ENCODE measurements at places on chromosomes 3 and 15.

GRCh38 chr3:143442814-143443447 is 323.4 kb downstream of the CHST2 start:
- H3K36me3 ChIP-seq: no peaks in the 10 kb centered on the region
- no peaks in the 10 kb centered on the region for H3K4me1 ChIP-seq
- no peak overlapping the region for H3K27ac ChIP-seq
- no peak overlapping the region for H3K4me3 ChIP-seq
- no peak for DNase-seq

- H3K4me3 ChIP-seq: no peak overlapping the region
- H3K27me3 ChIP-seq: no peaks in the 10 kb centered on the region
- peaks cover 11% of the 10 kb centered on the region for H3K4me1 ChIP-seq
- DNase-seq: peak; percentile 21
Observed at GRCh38 chr3:187719628-187720336, 17.4 kb upstream of the RTP2 start.

DNA sequence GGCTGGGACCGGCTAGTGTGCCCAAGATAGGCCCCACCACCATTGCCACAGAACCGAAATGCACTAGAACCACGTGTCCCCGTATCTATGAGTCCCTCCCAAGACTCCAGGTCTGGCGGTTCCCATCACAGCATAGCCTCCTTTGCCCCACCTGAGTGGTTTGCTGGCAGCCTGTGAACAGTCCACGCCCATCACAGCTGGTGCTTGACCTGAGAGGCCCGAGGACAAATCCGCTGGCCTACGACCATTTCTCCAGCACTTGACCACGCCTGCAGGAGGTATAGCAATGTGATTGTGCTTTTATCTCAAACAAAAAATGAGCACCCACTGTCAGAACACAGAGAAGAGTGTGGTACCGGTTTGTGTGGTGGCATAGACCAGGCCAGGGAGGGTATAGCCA is 736.7 kb upstream of the GBE1 start:
- no peaks in the 10 kb centered on the region for H3K36me3 ChIP-seq
- no peak overlapping the region for H3K27ac ChIP-seq
- no peak for DNase-seq
- H3K27me3 ChIP-seq: no peaks in the 10 kb centered on the region
- no peak overlapping the region for H3K4me3 ChIP-seq
- H3K4me1 ChIP-seq: no peaks in the 10 kb centered on the region

- no peaks in the 10 kb centered on the region for H3K4me1 ChIP-seq
- H3K27ac ChIP-seq: no peak overlapping the region
- no peaks in the 10 kb centered on the region for H3K36me3 ChIP-seq
- no peak overlapping the region for H3K4me3 ChIP-seq
Observed at GRCh38 chr3:17157713-17158112, 273.0 kb downstream of the PLCL2 start.

DNA sequence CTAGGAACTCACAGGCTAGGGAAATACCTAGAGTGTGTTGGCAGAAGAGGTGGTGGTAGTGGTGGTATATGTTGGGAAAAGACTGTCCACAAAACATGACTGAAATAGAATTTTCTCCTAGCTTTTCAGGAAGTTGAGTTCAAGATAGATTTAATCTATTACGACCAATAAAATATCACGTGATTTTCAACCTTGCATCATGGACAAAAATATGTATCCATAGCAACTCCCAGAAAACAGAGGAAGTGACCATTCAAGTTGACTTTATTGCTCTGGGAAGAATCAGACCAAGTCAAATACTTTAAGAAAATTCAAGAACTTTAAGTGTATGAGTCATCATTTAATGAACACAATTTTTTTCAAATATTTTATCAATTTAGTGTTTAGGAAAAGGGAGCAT is 347.0 kb upstream of the ZNF385D start:
- no peaks in the 10 kb centered on the region for H3K36me3 ChIP-seq
- H3K4me3 ChIP-seq: no peak overlapping the region
- no peaks in the 10 kb centered on the region for H3K4me1 ChIP-seq

GRCh38 chr3:115996420-115997108 is 373.3 kb downstream of the GAP43 start:
- no peaks in the 10 kb centered on the region for H3K27me3 ChIP-seq
- peaks cover 18% of the 10 kb centered on the region for H3K4me1 ChIP-seq
- H3K27ac ChIP-seq: no peak overlapping the region
- H3K36me3 ChIP-seq: no peaks in the 10 kb centered on the region

DNA sequence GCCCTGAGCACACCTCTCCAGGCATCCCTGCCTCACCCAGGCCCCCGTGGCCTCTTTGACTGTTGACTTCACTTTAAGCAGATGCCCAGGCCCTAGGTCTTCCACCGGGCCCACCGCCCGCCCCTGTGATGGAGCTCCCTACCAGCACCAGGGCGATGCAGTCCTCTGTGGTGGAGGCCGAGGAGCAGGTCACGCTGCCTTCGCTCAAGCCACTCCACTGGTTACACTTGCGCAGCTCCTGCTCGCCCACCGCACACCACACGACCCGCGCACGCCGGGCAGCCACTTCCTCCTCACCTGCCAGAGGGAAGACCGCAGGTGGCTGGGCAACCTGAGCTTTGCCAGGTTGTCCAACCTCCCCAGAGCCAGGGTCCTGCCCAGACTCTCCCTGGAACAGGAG is 16.0 kb downstream of the LTF start:
- no peak overlapping the region for H3K27ac ChIP-seq
- DNase-seq: no peak
- no peaks in the 10 kb centered on the region for H3K36me3 ChIP-seq
- H3K4me3 ChIP-seq: no peak overlapping the region

GRCh38 chr15:69509131-69509530 is 56.5 kb downstream of the RPLP1 start:
- no peak for DNase-seq
- H3K27me3 ChIP-seq: no peaks in the 10 kb centered on the region
- no peak overlapping the region for H3K27ac ChIP-seq
- no peak overlapping the region for H3K4me3 ChIP-seq
- no peaks in the 10 kb centered on the region for H3K4me1 ChIP-seq
- no peaks in the 10 kb centered on the region for H3K36me3 ChIP-seq

- no peaks in the 10 kb centered on the region for H3K36me3 ChIP-seq
- peak overlapping the region; percentile 59 for H3K4me3 ChIP-seq
- peak; percentile 96 for DNase-seq
- H3K27me3 ChIP-seq: peaks cover 28% of the 10 kb centered on the region
Observed at GRCh38 chr3:188947401-188948280, 224.1 kb upstream of the TPRG1 start.

DNA sequence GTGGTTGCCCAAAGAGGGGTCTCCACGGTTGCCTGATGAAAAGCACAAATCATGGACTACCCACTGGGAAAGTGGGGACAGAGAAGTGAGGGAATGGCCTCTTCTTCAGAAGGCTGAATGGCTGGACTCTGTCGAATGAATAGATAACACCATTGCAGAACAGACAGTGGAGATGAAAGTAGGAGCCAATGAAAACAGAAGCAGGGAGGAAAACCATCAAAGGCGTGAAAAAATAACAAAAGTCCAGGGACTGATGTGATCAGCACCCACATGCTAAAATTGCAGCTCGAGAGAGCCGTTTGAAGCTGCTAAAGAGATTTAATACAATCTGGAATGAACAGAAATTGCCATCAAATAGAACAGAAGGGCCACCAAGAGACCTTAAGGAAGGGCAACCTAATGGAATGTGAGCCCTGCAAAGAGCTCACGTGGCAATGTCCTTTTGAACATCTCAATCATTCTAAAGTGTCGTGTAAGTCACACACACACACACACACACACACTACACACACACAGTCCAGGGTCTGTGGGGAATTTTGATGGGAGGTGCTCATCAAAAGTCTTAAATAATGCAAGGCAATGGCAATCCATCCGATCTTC is 130.9 kb upstream of the ICE2 start:
- H3K27me3 ChIP-seq: no peaks in the 10 kb centered on the region
- H3K4me1 ChIP-seq: peaks cover 14% of the 10 kb centered on the region
- H3K4me3 ChIP-seq: no peak overlapping the region
- H3K36me3 ChIP-seq: no peaks in the 10 kb centered on the region

- H3K27me3 ChIP-seq: no peaks in the 10 kb centered on the region
- H3K36me3 ChIP-seq: no peaks in the 10 kb centered on the region
- peak overlapping the region; percentile 59 for H3K4me3 ChIP-seq
- H3K27ac ChIP-seq: no peak overlapping the region
Observed at GRCh38 chr15:65423150-65423975, 616 bp upstream of the IGDCC4 start.

DNA sequence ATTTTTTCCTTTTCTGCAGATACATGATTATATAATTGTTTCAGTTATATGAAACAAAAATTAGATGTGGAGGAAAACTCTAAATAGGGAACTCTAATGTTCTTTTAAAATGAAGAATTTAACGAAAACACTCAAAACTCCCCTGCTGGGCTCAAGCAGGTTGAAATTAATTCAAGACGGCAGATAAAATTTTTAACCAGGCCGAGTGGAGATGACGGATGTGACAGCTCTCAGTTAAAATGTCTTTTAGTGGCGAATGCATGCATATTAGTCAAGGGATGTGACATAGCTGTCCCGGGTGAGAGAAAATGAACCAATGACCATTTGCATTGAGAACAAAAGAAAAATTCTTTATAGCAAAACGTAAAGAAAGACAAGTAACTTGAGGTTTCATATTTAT is 110.1 kb downstream of the ROBO2 start:
- no peaks in the 10 kb centered on the region for H3K4me1 ChIP-seq
- no peak overlapping the region for H3K27ac ChIP-seq
- no peaks in the 10 kb centered on the region for H3K27me3 ChIP-seq
- H3K4me3 ChIP-seq: no peak overlapping the region

DNA sequence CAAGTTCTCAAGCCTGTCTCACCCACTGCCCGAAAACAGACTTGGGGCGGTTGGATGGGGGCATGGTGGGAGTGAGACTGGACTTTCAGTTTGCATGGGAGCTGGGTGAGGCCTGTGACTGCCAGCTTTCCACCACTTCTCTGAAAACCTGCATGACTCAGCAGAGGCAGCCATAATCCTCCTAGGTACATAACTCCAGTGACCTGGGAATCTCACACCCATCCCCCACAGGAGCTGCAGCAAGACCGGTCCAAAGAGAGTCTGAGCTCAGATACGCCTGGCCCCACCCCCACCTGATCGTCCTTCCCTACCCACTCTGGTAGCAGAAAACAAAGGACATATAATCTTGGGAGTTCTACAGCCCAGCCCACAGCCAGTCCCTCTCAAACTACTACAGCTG is 107.2 kb downstream of the NSMCE3 start:
- H3K4me3 ChIP-seq: no peak overlapping the region
- H3K36me3 ChIP-seq: no peaks in the 10 kb centered on the region
- H3K27ac ChIP-seq: no peak overlapping the region
- no peaks in the 10 kb centered on the region for H3K27me3 ChIP-seq

- no peaks in the 10 kb centered on the region for H3K36me3 ChIP-seq
- H3K27ac ChIP-seq: no peak within 1 kb of the TSS
- H3K27me3 ChIP-seq: peaks cover 20% of the 10 kb centered on the region
- DNase-seq: peak; percentile 66
Observed at GRCh38 chr3:115623044-115623868, at the start of gene GAP43. TSS of gene GAP43 (plus strand) at chr3:115623510. CDS start at chr3:115623690, 180 bp downstream.

- no peak overlapping the region for H3K4me3 ChIP-seq
- H3K4me1 ChIP-seq: peaks cover 2% of the 10 kb centered on the region
- no peak for DNase-seq
- no peak overlapping the region for H3K27ac ChIP-seq
Observed at GRCh38 chr15:63291507-63291906, 14.1 kb downstream of the APH1B start.
